ENCODE measurements at places on chromosomes 11 and 22.

GRCh38 chr22:25760848-25761595, 19.0 kb downstream of the MYO18B start:
- DNase-seq: no peak

- DNase-seq: peak; percentile 48
These were observed 629 bp downstream of the PSMA1 start for GRCh38 chr11:14519597-14519916.

GRCh38 chr11:111910676-111911562, 651 bp downstream of the CRYAB start:
- no peak for DNase-seq

- DNase-seq: no peak
These were observed 66.1 kb downstream of the ME3 start for GRCh38 chr11:86606270-86606835.

GRCh38 chr11:73335204-73335923, 27.3 kb downstream of the ARHGEF17 start:
- DNase-seq: peak; percentile 76

GRCh38 chr11:87150936-87151335, 113.2 kb downstream of the TMEM135 start:
- DNase-seq: no peak

DNA sequence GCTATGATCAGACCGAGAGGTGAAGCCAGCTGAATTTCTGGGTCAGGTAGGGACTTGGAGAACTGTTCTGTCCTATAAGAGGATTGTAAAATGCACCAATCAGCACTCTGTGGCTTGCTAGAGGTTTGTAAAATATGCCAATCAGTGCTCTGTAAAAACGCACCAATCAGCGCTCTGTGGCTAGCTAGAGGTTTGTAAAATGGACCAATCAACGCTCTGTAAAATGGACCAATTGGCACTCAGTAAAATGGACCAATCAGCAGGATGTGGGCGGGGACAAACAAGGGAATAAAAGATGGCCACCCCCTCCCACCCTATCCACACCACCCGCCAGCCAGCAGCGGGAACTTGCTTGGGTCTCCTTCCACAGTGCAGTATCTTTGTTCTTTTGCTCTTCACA, 6.4 kb upstream of the SEC14L4 start:
- DNase-seq: no peak

GRCh38 chr11:35030716-35031213, 108.2 kb upstream of the CD44 start:
- peak; percentile 68 for DNase-seq

GRCh38 chr11:88332851-88333250, 4.7 kb downstream of the CTSC start:
- no peak for DNase-seq

DNA sequence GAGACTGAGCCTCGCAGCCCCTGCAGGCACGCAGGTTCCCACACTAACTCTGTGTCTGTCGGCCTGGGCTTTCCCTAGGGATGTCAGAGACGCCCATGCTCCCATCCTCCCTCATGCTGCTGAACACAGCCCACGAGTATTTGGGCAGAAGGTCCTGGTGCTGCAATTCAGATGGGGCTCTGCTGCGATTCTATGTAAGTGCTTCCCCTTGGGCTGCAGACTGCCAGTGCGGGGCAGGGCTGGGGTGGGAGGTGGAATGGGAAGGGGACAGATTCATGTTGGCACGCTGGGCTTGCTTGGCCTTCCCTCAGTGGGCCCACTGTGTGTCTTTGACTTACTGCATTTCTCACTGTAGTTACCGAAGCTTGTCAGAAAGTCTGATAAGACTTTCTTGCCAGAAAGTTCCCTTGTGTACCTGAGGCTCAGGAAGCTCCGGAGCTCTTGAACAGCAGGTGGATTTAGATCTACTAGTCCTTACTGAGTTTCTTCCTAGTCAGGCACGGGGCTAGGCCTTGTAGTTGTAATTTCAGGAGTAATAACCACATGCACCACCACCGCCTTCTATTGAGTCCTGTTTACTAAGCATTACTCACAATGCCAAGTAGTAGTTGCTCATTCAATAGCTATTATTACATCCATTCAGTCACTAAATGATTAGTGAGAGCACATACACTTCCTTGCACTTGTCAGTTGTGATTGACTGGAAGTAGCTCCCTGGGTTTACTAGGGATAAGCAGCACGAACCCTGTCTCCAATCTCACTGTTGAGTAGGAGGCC, 65.2 kb downstream of the CABIN1 start:
- no peak for DNase-seq

DNA sequence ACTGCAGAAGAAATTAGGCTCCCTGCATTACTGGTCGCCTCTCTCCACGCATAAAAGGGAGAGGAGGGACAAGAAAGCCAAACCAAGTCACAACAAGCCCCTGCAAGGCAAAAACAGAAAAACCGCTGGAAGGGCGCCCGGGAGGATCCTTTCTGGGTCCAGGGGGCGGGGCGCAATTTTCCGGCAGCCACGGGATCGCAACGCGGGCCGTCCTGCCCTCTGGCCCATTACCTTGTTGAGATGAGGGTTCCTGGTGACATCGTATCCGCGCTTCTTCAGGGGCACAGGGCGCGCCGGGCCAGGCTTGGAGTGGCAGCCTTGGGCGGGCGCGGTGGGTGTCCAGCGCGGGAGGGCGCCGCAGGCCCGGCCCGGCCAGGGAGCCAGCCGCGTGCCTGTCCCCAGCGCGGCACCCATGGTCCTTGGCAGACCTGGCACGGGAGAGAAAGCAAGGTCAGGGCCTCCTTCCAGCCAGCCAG, 847 bp downstream of the ME3 start:
- no peak for DNase-seq

- DNase-seq: no peak
These were observed 7.0 kb downstream of the TNNI2 start for GRCh38 chr11:1845561-1846452.

- DNase-seq: no peak
These were observed 50.2 kb upstream of the SMIM38 start for GRCh38 chr11:69105461-69106030.

GRCh38 chr11:87239001-87239400, 201.3 kb downstream of the TMEM135 start:
- DNase-seq: no peak

DNA sequence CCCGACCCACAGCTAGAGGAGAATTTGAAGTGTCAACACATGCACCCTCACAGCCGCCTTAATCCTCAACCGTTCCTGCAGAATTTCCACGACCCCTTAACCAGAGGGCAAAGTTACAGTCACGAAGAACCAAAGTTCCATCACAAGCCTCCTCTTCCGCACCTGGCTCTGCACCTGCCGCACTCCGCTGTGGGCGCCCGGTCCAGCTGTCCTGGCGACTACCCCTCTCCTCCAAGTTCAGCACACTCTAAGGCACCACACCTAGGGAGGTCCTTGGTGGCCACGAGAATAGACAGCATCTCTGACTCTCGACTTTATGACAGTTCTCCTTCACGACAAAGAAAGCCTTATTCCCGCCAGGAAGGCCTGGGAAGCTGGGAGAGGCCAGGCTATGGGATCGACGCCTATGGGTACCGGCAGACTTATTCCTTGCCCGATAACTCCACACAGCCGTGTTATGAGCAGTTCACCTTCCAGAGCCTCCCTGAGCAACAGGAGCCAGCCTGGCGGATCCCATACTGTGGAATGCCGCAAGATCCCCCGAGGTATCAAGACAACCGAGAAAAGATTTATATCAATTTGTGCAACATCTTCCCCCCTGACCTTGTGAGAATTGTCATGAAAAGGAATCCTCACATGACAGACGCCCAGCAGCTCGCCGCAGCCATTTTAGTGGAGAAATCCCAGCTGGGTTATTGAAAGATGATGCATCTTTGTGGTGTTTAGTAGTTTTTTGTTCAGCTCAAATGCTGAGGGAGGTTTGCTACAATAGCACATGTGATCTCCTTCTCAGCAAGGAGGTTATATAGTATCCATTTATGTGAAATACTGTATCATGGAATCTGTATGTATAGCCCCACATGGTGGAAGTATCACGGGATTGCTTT, 72.1 kb downstream of the ZC3H12C start:
- no peak for DNase-seq

- no peak for DNase-seq
These were observed 182.8 kb downstream of the KIRREL3 start for GRCh38 chr11:126817523-126818450.

DNA sequence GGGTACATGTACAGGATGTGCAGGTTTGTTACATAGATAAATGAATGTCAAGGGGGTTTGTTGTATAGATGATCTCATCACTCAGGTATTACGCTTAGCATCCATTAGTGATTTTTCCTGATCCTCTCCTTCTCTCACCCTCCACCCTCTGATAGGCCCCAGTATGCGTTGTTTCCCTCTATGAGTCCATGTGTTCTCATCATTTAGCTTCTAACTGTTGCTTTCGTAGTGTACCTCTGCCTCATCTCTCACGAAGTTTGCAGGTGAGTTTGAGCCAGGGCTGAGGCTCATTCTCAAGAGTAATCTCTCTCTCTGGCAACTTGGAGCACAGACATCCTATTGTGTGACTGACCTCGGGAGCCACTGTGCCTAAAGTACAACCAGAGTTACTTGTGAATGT, 4.7 kb upstream of the HBE1 start:
- no peak for DNase-seq

- peak; percentile 28 for DNase-seq
These were observed 14.3 kb downstream of the MYO7A start for GRCh38 chr11:77142091-77142975.

GRCh38 chr22:29328566-29329500, 13.3 kb upstream of the RASL10A start:
- no peak for DNase-seq

DNA sequence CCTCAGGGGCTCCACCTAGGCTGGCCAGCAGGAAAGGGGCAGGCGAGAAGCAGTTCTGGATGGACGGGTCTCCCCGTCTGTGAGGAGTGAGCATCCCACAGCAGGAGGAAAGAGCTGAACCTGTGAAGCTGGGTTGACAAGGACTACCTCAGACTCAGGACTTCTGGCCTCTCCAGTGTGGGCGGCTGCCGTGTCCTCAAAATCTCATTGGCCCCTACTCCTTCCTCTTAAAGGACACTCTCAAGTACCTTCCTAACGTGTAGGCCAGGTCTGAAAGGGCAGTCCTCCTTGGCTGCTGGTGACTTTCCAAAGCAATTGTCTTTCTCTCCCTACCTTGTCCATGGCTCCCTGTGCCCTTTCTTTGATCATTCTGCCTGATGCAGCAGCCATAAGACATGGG, 107.0 kb upstream of the AKIP1 start:
- DNase-seq: no peak

DNA sequence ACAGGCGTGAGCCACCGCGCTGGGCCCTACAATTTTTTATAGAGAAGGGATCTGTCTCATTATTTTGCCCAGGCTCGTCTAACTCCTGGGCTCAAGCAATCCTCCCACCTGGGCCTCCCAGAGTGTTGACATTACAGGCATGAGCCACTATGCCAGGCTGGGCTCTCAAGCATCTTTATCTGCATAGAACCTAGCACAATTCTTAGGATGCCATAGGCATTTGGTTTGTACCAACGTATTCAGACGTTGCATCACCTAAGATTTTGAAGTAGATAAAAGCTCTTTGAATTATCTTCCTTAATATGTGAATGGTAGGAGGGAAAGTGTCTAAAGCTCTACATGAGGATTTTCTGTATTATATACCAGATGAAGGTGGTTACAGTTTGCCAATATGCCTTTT, 30.5 kb downstream of the RTN3 start:
- DNase-seq: no peak

- no peak for DNase-seq
These were observed 40.2 kb downstream of the EP300 start for GRCh38 chr22:41132550-41132949.

- DNase-seq: no peak
These were observed 77.5 kb upstream of the CLMP start for GRCh38 chr11:123272565-123272964.

DNA sequence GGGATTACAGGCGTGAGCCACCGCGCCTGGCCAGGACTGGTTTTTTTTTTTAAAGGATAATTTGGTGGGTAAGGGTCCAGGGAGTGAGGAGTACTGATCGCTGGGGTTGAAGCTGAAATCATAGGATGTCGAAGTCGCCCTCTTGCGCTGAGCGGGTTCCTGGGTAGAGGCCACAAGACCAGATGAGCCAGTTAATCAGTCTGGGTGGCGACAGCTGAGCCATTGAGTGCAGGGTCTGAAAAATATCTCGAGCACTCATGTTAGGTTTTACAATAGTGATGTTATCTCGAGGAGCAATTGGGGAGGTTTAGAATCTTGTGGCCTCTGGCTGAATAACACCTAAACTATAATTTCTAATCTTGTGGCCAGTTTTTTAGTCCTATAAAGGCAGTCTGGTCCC, 7.8 kb downstream of the APOL5 start:
- no peak for DNase-seq

GRCh38 chr22:46446799-46447198, 90.6 kb downstream of the CELSR1 start:
- no peak for DNase-seq

GRCh38 chr11:64690235-64690634, 32.8 kb downstream of the NRXN2 start:
- no peak for DNase-seq

DNA sequence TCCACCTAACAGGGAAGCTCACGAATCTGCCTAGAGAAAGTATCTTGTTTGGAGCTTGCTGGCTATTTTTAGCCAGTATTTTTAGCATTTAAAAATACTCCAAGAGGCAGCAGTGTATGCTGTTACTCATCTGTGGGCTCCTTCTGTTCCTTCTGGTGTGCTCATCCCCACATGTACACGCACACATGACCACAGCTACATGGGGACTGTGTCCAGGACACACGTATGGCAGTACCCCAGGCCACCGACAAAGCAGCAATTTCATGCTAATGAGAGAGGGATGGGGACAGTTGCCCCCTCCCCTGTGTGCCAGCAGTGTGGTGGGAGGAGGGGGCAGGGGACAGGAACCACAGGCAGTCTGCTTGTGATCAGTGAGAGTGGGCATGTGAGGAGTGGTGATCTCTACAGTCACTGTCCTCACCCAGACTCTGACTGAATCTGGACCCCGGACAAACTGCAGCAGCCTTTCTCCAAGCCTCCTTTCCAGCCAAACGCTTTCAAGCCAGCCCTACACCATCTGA, 16.4 kb downstream of the USP2 start:
- DNase-seq: no peak

DNA sequence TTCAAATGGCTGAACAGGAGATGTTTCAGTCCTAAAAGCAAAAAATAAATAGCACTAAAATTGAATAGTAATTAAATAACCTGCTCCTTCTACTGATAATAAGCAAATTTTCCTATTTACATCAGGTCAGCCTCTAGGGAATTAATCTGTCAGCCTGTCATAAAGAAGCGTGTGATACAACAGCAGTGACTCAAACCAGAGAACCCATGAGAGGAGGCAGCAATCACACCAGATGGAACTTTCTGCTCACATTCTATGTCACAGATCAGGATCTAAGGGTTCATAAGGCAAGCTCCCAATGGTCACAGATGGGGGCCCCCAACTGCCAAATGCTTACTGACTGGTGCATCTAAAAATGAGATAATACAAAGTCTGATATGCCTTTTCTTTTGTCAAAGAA, 41.1 kb downstream of the RBFOX2 start:
- no peak for DNase-seq

Data from activated CD4-positive, alpha-beta T cell treated with anti-CD3 and anti-CD28 coated beads, Interleukin-2, Interleukin-4, amounts not matched to agents 100 ng/mL and 50 ng/mL, durations not matched to agents 16 hours and 8 hours (primary cell).